ENCODE measurements at places on chromosomes 1 and 21. TPM values are rescaled to one million over a fixed set of nuclear protein-coding genes. Genes with fewer than 3 reads are reported as not detected.

ORC1 gene
- total RNA-seq: 0.19 TPM

OVAAL gene
- total RNA-seq: not detected

HEYL gene
- total RNA-seq: 6.8 TPM

ZNF692 gene
- 14.3 TPM for total RNA-seq

CTSS gene
- 11.0 TPM for total RNA-seq

COL24A1 gene
- total RNA-seq: 0.42 TPM

CYP4X1 gene
- total RNA-seq: 1.1 TPM

SPRR2G gene
- total RNA-seq: not detected

BOLA1 gene
- total RNA-seq: 13.9 TPM
